Amygdala (tissue), 56 donors: ENCODE measurements at places on chromosomes 2 and 18.

DNA sequence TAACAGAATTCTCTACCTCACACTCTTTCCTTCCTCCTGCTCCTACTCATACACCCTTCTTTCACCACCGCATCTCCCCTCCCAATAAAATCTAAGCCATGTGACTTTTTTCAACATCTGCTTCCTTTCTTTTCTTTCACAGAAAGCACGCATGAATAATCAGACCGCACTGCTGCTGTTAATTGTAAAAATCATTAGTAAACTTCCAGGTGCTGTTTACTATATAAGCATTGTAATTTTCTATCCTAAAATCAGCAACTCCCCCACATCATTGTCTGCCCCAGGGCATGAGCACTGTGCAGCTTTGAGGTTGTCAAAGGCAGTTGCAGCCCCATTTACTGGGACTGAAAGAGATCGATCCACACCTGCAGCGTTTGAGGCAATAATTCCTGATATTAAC lies 782.6 kb upstream of the ID2 start:
- no peak for DNase-seq

DNA sequence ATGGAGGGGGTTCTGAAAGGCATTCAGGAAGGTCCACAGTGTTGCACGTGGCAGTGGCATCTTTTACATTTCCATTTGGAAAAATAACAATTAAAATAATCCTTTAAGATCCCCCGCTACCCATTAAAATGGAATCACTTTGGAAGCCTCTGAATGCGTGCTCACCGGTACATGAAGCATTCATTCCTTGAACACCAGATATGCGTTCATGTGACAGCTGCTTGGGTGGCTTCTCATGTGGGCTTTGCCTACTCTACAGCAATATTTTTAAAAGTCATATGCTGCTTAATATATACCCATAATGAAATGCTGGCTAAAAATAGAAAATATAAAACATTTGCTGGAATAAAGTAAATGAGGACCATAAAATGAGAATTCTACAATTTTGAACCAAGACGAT lies 14.4 kb upstream of the HAAO start:
- DNase-seq = no peak

- no peak for DNase-seq
These were observed 8.4 kb downstream of the SCLY start for GRCh38 chr2:238069021-238069709.

GRCh38 chr2:151138507-151138906 lies 123.2 kb downstream of the RBM43 start:
- no peak for DNase-seq

GRCh38 chr2:186610785-186611184 lies 20.9 kb downstream of the ITGAV start:
- DNase-seq = no peak

- no peak for DNase-seq
These were observed 193.5 kb upstream of the SMAD2 start for GRCh38 chr18:48123941-48124340.

DNA sequence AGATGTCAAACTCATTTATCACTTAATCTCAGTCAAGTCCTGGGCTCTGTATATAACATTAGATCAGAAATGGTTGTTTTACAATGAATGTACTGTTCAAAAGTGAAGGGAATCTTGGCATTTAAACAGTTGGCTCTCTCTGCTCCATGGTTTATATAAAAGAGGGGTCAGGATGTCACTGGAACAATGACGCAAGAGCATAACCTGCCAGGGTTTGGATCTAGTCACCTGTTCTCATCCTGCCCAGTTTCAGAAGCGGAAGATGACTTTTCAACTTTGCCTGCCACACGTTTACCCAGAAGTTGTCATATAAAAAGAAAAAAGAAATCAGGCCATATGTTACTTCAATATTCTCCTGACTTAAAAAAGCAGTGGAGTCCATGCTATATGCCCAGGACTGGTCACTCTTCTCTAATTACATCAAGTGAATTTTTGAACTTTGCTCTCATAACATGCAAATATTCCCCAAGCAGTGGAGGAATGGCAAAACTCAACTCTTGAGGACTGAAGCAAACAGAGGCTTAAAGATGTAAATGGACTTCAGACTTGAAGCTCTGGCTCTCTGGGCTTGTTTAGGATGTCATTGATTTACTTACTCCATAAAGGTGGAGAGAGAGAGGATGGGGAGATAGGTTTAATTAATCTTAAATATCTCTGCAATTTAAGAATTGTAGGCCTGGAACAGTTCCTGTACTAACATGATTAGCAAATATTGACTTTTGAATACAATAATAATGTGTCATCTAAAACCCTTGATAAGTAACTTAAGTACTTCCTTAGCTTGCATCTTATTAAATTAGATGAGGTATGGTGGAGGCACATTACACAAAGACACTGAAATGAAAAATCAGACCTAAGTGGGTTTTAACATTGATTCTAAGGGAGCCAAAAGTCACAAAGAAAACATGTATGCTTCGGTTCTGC lies 58.3 kb downstream of the ETAA1 start:
- no peak for DNase-seq

- DNase-seq = no peak
These were observed 7.9 kb upstream of the COLEC11 start for GRCh38 chr2:3587021-3587420.

GRCh38 chr2:6538607-6539006 lies 327.1 kb downstream of the CMPK2 start:
- DNase-seq = no peak

GRCh38 chr2:3712831-3713503 lies 9.6 kb downstream of the DCDC2C start:
- DNase-seq = no peak

- no peak for DNase-seq
These were observed 91.8 kb downstream of the SKA1 start for GRCh38 chr18:50466634-50467033.

DNA sequence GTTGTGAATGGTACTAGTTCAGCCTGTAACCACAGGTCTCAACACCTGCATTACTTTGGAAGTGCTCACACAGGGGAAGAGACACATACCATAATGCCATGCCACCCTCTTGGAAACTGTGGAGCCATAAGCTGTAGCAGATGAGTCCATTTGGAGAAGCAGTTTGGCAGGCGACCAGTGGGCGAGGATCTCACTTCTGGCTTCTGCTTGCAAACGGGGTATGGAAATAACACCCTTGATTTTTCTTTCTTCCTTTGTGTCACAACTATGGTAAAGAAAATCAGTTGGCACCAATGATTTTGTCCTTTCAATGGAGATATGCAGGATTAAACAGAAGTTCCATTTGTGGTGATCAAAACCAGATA lies 28.6 kb downstream of the APOB start:
- DNase-seq = no peak

DNA sequence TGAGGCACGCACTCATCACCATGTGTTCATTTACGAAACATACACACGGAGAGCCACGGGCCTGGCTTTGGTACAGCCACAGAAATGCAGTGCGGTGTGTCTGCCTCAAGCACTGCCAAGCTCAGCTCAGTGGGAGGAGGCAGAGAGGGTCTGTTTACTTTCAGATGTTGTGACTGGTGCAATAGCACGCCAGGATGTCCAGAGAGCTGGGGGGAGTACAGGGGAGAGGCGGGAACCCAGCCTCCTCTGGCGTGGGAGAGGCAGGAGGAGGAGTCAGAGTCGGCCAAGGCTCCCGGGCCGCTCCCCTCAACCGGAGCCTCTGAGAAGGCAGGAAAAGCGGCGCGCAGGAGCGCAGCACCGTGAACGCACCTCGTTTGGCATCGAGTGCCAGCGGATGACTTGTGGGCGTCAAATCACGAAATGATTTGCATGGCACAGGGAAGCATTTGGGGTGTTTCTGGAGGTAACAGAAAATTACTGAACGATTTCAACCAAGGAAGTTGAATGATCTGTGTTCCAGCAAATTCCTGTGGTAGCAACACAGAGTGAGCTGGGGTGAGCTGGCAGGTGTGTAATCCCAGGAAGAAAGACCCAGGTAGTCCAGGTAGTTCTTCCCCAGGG lies 143.0 kb downstream of the ZNF516 start:
- DNase-seq = no peak

GRCh38 chr2:146734821-146735190 lies 1110.0 kb upstream of the ACVR2A start:
- no peak for DNase-seq
